ENCODE measurements at places on chromosomes 2 and 18.
A peak's percentile ranks its signal among the peaks of the same experiment; 100 is the strongest.

DNA sequence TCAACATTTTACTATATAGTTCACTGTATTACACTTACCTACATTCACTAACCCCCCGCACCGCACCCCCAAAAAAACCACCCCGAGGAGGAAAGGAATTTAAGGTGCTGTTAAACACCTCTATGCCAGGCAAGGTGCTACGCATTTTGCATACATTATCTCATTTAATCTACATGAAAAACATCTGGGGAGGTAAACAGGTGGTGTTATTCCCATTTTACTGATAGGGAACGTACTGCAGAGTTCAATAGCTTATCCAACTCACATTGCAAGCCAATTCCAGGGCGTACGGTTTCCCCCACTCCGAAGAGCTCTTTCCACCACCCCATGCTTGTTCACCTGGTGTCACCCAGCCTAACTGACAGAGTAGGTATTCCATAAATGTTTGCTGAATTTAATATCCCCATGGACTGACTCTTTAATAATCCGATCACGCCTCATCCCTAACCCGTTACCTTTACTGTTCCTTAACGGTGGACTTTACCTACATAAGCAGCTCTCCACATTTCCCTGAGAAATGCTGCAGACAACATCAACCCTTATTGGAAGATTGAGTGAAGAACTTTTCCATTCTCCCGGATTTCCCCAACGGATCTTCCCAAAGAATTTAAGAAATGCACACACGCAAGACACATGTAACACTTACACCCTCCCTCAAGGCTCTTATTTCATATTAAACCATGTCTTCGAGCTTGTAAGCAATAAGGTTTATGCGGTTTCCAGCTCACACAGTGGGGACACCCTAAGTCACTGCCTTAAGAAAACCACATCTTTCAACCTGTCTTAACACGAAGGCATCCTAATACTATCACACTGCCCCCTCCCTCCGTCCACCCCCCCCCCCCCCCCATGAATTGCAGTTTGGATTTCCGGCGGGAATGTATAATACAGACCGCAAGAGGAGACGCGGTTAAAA is 1.2 kb downstream of the RAPH1 start:
- DNase-seq: no peak

DNA sequence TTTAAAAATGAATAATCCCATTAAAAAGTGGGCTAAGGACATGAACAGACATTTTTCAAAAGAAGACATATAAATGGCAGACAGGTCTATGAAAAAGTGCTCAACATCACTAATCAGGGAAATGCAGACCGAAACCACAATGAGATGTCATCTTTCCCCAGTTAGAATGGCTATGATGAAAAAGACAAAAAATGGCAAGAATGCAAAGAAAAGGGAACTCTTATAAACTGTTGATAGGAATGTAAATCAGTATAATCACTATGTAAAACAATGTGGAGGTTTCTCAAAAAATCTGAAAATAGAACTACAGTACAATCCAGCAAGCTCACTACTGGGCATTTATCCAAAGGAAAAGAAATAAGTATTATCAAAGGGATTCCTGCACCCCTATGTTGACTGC is 169.2 kb downstream of the METTL4 start:
- no peak for DNase-seq

DNA sequence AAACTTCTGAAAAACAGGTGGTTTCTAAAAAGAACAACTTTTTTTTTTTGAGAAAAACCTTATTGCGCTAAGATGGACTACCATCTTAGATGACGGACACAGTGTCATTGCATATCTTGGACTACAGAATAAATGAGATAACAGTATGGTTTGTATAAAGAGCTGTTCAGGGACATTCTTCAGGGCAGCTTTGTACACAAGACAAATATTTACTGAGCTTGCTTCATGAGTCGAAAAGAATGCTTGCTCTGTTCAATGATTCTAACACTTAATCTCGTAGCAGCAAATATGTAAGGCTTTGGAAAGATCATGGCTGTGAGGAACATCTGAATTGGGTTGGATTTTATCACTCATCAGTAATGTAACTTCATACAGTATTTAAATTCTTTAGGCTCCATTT is 282.5 kb upstream of the CWC22 start:
- DNase-seq: no peak

GRCh38 chr18:36469461-36469860 is 171.9 kb downstream of the FHOD3 start:
- DNase-seq: no peak

GRCh38 chr2:46366668-46367052 is 69.5 kb downstream of the EPAS1 start:
- DNase-seq: no peak

DNA sequence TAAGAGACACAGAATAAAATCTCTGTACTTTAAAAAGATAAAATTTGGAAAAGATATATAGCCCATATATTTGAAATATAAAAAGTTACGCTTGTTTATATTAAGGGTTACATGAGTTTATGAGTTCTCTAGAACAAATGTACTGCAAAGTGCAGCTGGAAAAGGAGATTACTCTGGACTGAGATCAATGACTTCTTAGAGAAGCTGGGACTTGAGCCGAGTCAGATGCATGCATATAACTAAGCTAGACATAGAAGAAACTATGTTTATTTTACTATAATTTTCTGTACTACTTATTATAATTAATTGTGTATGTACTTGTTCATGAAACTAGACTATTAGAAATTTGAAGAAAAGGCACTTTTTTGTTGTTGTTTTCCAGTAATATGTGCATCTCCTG is 170.3 kb upstream of the NXPH2 start:
- no peak for DNase-seq

- DNase-seq: peak; percentile 22
Observed at GRCh38 chr18:62717169-62717924, 2.0 kb downstream of the PHLPP1 start.

- DNase-seq: no peak
Observed at GRCh38 chr2:160570376-160570775, 76.8 kb upstream of the RBMS1 start.

DNA sequence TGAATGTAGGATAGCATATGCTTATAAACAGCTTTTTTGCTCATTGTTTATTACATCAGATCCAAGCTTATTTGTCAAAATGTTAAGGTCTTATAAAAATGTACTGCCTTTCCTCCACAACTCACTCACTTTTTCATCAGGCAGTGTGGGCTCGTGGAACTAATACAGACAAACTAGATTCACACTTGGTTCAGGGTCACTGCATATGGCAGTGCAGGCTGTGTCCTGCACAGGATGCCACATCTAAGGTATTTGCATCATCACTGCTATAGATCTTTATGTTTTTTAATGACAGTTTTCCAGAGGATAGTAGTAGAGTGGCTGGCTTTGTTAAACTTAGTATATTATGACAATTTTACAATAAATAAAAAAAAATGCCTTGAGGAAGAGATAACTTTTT is 381.0 kb downstream of the CLIP4 start:
- no peak for DNase-seq

GRCh38 chr2:233117351-233117750 is 57.2 kb downstream of the INPP5D start:
- no peak for DNase-seq

DNA sequence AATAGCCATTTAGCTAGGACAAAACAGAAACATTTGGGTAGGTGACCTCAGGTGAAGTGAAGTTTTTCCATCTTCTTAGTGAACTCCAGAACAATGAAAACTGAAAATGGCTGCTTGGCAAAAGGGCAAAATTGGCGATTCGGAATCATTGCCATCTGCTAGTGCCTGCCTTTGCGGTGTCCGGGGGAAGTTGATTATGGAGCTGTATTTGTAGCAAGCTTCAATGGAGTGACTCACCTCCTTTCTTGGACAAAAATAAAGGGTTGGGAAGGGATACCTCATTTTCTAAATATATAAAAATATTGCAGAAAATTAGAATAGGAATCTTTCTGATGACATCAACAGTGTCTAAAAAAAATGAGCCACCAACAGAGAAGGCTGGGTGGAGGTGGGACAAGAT is 460.5 kb downstream of the TGIF1 start:
- no peak for DNase-seq

DNA sequence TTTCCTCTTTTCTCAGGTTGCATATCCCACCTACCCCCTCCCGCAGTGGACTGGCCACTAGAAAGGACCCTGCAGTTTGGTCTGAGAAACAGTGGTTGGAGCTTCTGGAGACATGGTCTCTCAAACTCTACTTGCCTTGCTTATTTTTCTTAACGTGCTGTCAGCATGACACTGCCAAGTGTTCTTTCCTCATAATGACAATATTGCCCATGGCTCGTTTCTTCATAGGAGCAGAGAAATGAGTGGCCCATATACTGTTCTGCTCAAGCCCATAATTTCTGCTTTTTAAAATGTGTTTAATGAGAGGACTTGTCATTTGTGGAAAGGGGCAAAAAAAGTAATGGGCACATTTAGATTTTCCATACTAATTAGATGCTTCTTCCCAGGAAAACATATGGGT is 828.7 kb downstream of the BCL11A start:
- DNase-seq: no peak

- no peak for DNase-seq
Observed at GRCh38 chr2:98564541-98565132, 43.7 kb downstream of the COA5 start.

- DNase-seq: no peak
Observed at GRCh38 chr2:149161481-149162225, 123.2 kb downstream of the LYPD6B start.

DNA sequence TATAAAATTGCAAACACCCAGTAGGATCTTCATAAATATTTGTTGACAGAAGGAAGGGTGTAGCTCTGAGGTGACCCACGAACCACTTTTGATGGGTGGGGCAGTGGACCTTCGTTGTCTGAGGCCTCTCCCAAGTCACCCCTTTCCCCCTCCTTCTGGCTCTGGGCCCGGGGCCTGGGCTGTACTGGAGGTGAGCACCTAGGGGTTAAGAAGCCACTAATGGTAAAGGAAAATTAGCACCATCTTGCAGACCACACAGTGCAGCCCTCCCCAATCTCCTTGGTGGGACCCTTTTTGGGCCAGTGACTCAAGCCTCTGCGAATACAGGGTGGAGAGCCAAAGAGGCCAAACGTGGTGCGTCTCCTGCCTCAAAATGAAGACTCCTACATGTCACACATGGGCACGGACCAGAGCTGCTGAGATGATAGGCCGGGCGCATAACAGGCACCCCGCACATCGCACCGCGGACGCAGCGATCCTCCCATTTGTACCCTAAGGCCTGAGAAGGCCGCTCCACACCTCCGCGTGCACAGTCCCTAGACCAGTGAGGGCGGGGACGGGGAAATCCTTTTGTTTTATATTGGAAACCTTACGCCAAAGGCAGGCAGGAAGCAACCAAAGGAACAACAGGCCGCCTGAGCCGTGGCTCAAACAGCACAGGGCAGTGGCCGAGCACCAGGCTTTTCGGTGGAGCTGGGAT is 31.9 kb upstream of the ATP6V1B1 start:
- no peak for DNase-seq

DNA sequence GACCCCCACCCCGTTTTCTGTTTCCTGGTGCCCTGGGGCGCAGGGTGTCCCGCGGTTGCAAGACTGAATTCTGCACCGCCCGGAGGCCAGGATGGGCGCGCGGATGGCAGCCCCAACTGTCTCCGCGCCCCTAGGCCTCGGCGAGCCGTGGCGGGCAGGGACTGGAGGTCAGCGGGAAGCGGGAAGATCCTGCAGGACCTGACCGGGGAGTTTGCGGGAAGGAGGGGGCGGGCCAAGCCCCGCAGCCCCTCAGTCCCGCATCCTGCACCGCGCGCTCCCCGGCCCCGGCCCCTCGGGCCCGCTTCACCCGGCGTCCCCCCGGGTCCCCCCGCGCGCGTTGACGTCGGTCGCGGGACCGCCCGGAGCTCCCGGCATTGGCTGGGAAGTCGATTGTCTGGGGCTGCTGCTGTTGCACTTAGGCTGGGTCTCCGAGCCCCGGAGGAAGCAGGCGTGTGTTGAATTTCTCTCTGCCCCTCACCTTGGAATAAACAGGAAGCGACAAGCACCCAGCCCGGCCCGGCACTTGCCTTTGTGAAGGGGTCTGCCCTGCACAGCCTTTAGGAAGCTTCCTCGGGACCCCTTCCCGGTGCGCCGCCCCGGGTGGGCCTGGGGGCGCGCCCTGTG is at the start of gene LDLRAD4:
TSS of gene LDLRAD4 (plus strand) at position 393 of the 624 bp plus-strand sequence.
- peak; percentile 23 for DNase-seq

- DNase-seq: no peak
Observed at GRCh38 chr2:128372621-128373341, 54.1 kb upstream of the HS6ST1 start.

DNA sequence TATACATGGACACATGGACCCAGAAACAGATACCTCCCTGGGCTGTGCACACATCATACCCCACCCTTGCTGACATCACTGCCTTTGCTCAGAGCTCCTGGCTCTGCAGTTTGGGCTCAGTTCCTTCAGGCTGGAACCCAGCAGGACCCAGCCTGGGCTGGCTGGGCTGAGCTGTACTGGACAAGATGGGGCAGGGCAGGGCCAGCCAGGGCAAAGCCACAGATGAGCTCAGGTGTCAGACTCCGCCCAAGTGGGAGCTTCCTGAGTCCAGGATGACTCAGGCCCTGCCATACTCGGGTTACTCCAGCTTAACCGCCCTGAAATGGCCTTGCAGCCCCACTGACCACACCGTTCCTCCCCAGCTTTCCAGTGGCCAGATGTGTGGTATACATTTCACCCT is 284.9 kb downstream of the OSR1 start:
- no peak for DNase-seq

DNA sequence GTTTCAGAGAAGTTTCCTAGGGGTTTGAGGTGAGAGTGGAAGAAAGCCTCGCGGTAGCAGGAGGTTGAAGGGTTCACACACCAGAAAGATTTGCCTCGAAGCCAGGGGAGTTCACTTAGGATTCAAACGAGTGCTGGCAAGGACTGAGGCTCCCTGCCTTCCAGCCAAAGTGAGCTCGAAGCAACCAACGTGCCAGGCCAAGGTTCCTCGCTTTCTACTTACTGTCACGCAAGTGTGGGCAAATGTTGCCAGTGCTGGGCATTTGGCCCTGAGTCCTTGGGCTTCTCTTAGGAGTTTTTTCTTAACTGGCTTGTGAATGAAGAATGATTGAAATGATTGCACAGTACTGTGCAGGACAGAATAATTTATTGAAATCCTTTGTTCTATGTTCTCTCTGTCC is 53.6 kb downstream of the TMEM178A start:
- DNase-seq: no peak

- no peak for DNase-seq
Observed at GRCh38 chr18:5630057-5630899, 86.5 kb upstream of the EPB41L3 start.

- no peak for DNase-seq
Observed at GRCh38 chr18:6504605-6505497, 90.1 kb upstream of the L3MBTL4 start.
